ENCODE measurements at places on chromosomes 6 and 20.

DNA sequence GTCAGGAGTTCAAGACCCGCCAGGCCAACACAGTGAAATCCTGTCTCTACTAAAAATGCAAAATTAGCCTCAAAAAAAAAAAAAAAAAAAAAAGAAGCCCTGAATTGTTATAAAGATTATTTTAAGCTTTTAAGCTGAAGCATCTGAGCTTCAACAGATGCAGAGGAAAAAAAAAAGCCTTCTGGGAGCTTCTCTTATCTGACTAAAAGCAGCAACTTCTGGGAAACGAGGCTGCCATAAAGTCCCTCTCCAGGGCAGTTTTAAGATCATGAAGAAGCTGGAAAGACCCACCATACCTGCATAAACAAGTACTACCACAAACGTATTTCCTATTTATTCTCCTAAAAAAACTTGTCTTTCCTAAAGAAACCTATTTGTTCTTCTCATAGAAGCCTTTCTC, 3.6 kb downstream of the SERINC3 start:
- DNase-seq: no peak

DNA sequence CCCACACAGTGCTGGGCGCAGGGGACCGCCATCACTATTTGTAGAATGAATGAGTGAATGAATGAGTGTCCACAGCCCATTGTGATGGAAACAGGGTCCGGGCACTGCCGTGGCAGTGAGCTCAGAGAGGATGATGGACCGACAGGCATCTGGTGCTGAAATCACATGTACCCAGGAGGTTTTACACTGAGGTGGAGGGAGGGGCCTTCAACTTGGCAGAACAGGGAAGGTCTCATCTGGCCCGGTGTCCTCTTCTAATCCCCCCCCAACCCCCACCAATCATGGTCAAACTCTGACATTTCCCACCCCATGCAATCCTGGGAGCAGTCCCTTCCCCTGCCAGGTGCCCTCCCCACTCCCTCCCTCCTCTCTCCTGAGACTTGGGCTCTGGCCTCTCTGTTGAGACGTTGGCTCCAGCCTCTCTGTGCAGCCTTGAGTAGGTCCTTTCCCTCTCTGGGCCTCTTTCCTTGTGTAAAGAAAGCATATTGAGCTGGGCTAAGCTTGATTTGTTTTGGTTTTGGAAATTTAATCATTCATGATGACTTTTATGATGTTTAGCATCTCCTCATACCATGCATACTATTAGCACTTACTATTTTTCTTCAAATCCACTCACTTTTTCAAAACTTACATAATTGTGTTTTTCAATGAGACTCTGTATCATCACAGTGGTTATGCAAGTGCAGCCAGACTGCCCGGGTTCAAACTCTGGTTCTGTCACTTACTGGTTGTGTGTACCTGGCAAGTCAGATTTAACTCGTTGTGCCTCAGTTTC, 10.8 kb downstream of the KIAA1755 start:
- DNase-seq: no peak

GRCh38 chr20:60695226-60696000, 556.6 kb upstream of the CDH4 start:
- DNase-seq: no peak

DNA sequence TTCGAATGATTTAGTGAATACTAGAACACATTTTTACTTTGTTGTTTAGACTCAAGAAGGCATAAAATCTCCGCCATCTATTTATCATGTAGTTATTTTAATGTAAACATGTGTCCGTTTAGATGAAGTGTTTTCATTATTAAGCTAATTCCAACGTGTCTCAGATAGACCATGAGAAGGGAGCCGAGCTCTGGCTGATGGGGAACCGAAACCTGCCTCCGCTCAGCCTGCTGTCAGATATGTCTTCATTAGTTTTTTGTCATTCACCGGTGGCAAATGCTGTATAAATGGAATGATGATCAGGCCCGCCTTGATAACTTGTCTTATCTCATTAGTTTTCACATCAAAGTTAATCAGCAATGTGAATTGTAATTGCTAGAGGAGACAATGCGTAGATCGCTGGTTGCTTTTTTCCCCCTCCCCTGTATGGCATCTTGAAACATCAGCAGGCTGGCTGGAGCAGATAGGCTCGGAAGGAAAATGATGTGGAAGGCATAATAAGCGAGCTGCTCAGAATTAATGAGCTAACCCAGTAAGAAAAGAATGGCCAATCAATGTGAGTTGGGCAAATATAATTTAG, 136.4 kb downstream of the LINC00237 start:
- DNase-seq: no peak

GRCh38 chr20:20334489-20334888, 33.4 kb upstream of the INSM1 start:
- DNase-seq: no peak

DNA sequence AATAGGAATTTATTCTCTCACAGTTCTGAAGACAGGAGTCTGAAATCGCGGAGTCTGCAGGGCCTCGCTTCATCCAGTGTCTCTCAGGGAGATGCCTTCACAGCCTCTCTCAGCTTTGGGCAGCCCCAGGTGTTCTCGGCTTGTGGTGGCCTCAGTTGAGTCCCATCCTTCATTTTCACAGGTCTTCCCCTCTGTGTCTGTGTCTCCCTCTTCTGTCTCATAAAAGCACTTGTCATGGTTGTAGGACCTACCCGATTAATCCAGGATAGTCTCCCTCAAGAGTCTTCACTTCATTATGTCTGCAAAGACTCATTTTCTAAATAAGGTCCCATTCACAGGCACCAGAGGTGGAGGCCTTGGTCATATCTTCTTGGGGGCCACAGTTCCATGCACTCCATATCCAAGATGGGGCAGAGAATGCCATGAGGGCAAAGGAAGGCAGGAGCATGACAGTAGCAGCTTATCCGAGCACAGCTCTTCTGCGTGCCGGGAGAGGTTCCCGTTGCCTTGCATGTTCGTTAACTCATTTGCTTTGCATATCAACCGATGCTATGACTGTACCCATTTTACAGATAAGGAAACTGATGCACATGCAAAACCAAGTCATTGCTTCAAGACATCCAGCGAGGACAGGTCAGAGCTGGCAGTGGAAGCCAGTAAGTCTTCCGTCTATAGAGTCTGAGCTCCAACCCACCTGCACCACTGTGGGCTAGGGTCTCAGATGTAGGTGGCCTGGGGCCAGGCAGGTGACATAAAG, 363.8 kb upstream of the SULF2 start:
- no peak for DNase-seq

DNA sequence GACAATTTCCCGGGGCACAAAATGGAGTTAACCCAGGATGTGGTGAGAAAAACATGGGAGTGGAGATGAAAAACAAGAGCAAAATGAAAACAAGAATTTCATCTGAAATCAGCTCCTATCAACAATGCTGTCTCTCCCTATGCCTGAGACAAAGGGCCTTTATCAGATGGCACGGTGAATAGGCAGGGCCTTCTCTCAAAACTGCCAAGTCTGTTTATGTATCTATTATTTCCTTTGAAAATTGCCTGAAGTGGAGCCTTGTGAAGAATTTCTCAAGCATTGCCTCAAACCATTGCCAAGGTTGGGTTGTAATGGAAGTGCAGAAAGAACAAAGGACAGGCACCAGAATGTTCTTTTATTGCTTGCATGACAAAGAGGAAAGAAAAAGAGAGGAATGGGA, 74.7 kb downstream of the BTBD3 start:
- no peak for DNase-seq

DNA sequence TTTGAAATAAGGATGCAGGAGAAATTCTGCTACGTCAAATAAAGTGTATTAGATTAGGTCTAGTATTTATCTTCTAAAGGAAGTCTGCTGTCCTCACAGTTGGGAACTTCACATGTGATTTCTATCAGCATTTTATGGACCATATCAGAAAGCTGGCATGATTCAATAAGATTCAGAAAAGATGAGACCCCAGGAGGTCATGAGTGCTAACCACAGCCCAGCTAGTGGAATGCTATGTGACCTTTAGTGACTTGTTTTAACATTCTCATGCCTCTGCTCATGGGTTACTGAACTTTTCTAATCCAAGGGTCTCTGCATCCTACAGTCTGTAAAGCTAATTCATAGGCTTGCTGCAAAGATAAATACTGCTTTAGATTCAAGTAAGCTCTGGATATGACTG, 150.1 kb downstream of the GMPR start:
- DNase-seq: no peak

DNA sequence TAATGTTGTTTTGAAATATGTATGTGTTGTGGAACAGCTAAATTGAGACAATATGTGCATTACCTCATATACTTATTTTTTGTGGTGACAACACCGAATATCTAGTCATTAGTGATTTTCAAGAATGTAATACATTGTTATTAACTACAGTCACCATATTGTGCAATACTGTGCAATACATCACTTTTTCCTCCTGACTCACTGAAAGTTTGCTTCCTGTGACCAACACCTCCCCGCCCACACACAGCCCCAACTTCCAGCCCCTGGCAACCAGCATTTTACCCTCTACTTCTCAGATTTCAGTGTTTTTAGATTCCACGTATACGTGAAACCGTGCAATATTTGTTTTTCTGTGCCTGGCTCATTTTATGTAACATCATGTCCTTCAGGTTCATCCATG, 627.9 kb downstream of the PRKN start:
- no peak for DNase-seq

DNA sequence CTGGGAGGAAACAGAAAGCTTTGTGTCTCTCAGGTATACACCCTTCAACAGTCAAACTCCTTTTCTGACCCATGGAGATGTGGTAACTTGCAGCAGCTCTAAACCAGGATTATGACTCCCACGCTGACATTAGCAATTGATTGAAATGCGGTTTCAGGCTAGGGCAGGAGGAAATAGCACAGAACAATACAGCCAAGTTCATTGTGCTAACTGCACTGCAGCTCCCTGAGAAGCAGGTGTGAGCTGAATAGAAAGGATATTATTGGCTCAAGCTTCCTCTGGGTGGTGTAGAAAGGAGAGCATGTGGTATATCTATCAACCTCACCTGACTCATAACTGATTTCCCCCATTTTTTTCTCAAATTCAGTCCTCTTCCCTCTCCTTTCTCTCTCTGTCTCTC, 612.3 kb upstream of the BTBD3 start:
- DNase-seq: no peak

DNA sequence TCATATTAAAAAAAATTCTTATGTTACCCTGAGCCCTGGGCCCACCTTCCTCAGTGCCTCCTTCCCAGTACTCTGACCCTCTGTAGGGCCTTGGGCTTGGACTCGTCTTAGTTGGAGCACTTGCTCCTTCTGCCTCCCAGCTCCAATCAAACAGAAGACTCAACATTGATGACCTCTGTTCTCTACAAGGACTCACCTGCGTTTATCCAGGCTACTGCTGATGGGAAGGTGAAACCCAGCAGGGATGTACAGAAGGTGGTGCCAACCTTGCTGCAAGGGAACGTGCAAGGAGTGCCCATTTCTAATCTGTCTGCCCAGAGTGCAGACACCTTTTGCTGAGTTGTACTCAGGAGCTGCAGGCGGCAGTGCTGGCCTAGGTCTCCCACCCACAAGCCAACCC, 38.9 kb downstream of the FYN start:
- DNase-seq: no peak

DNA sequence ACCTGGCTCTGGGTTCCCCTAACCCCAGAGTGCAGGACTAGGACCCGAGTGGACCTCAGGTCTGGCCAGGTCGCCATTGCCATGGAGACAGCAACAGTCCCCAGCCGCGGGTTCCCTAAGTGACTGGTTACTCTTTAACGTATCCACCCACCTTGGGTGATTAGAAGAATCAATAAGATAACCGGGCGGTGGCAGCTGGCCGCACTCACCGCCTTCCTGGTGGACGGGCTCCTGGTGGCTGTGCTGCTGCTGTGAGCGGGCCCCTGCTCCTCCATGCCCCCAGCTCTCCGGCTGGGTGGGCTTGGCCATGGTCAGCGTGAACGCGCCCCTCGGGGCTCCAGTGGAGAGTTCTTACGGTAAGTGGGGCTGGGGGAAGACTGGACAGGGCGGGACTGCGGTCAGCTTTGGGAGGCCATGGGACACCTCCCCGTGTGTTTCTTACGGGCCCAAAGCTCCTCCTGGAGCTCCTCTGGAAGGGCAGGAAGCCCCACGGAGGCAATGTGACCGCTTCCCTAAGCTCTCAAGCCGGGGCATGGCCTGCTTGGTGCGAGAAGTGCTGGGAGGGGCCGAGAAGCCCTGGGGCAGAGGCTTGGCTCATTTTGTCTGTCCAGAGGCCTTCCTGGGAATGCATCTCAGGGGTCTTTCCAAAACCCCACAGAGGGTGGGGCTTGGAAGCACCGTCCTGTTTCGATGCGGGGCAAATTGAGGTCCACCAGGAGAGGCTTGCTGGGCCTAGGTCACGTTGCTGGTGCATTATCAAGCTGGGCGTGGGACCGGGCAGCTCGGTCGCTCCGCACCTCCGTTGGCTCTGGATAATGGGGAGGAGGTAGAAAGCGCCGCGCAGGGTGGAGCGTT, at the start of gene HNF4A:
HNF4A (plus strand) TSS at position 202 of the 855 bp plus-strand sequence; CDS start at position 308, 106 bp downstream.
- DNase-seq: no peak

DNA sequence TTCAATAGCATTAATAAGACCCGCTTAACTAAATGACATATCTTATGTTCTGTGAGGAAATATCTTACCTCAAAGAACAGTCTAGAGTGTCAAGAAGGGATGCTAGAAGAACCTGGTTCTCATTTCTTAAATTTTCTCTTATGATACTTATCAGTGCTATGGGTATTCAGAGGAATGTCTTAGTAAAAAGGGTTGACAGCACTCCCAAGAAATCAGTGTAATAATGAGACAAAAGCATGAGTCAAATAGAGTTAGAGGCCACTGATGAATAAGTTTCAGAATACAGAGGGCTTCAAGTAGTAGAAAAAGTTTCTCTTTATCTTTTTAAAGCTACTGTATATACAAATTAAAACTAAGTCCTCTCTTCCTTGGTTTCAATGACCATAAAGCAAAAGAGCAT, 242.8 kb downstream of the GJA1 start:
- DNase-seq: no peak

DNA sequence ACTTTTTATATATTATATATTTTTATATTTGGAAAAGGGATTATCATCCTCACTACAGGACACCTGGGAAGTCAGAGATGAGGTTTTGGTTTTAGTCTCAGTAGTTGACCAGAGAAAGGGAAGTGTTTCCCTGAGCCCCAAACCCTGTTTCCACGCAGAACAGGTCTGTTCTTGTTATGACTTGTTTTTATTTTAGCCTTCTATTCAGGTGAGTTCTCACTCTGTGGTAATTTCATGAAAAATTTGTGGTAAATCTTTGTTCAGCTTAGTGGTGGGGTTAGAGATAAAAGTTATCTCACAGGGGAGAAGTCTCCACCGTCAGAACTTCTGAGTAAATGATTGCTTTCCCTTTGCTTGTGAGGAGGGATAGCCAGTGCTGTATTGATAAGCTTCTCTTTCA, 224.9 kb downstream of the FARS2 start:
- no peak for DNase-seq

GRCh38 chr6:3757241-3757641, 5.7 kb upstream of the PXDC1 start:
- DNase-seq: no peak

GRCh38 chr20:36407199-36407733, 101.1 kb downstream of the DLGAP4 start:
- no peak for DNase-seq

GRCh38 chr6:116328528-116328903, 42.2 kb upstream of the DSE start:
- DNase-seq: no peak

- no peak for DNase-seq
These were observed 4.1 kb downstream of the C20orf202 start for GRCh38 chr20:1207293-1207878.

GRCh38 chr20:8782804-8783203, 286.1 kb upstream of the PLCB4 start:
- no peak for DNase-seq

GRCh38 chr6:4084444-4085331, 5.8 kb upstream of the FAM217A start:
- no peak for DNase-seq
